ENCODE measurements at places on chromosomes 5 and 9.

- DNase-seq, result no peak
Observed at GRCh38 chr5:95530416-95530815, 24.4 kb downstream of the SKIC3 start.

DNA sequence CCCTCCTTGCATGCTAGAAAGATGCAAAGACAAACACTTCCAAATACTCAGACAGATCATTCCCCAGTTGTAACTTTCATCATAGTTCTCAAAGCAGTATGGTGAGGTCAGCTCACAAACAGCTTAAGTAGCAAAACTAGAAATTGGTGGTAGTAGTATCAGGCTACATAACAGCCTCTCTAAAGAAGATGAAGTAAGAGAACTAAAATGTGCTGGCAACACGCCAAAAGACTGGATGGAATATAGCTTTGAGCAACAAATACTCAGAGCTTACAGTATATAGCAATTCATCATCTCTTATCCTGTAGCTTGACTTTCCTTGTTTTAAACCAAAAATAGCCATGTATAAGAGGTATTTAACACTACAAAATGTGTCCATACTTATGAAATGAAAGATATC, 7.5 kb downstream of the PFDN1 start:
- DNase-seq, result no peak

- no peak for DNase-seq
Observed at GRCh38 chr5:141958113-141958512, at the start of gene PCDH12. Gene PCDH12, minus strand, starts transcription at chr5:141958202. Its CDS starts 351 bp downstream, at chr5:141957851.

DNA sequence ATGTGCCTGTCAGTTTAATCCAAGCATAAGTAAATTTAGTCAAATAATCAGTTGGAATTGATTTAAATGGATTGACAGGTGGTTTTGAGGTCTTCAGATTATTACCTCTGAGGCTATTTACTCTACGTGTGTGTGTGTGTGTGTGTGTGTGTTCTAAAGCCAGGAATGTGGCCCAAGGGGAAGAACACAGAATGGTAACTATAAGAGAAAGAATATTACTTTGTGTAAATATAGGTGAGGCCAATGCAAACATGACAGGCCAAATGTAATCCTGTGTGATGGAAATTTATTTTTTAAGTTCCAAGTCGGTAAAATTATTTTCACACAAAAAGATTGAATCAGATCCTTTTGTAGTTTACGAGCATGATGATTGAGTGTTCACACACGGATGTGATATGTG, 390.0 kb downstream of the PLK2 start:
- no peak for DNase-seq

Measured in stimulated activated CD8-positive, alpha-beta memory T cell treated with anti-CD3 and anti-CD28 coated beads, Interleukin-2, amount 100 ng/mL, for 1 hour (primary cell).